ENCODE measurements at places on chromosomes 2 and 18. TPM values are rescaled to one million over a fixed set of nuclear protein-coding genes. Genes with fewer than 3 reads are reported as not detected.

COL6A3 gene
- total RNA-seq: 95.8 TPM

UPP2 gene
- total RNA-seq: not detected

DNA sequence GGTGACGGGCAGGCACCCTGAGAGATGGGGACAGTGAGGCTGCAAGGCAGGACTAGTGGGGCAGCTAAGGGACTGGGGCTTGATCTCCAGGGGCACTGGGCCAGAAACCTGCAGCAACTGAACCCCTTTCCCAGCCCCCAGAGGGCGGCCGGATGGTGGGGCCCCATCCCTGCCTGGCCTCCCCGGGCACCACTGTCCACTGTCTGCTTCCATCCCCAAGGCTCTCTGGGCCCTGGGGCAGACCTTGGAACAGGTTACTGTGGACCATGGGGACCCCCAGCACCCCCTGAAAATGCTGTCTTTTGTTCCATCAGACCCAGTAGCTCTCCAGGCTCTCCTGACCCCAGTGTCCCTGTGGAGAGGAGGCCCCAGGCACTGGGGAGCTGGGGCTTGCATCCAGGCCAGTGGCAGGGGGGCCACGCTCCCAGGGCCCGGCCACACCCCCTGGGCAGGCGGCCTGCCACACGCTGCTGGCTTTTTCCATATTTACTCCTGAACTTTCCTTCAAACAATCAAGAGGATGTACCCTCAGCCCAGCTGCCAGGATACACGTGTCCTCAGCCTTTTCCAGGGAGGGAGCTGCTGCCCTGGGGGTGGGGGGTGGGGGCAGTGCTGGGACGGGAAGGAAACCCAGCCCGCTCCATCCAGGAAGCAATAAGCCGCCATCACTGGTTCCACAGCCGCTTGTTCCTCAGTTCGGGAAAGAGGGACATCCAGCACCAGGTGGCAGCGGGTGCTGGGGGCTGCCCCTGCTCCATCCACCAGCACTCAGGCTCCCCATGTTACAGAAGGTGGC, 102.3 kb upstream of the ODC1 start:
- DNase-seq: peak; percentile 34

- no peak for DNase-seq
Measured at GRCh38 chr2:151518802-151519201, 109.1 kb downstream of the RIF1 start.

Data from heart right ventricle (tissue), 16 donors.